Stimulated activated CD4-positive, alpha-beta T cell treated with anti-CD3 and anti-CD28 coated beads, Interleukin-1b, Interleukin-23, amount 100 ng/mL, for 48 hours (primary cell): ENCODE measurements at places on chromosomes 1 and 21.

- DNase-seq, result peak; percentile 20
Measured at GRCh38 chr1:186620566-186621350, 59.5 kb downstream of the PTGS2 start.

- no peak for DNase-seq
Measured at GRCh38 chr1:4752059-4752458, 97.7 kb downstream of the AJAP1 start.

DNA sequence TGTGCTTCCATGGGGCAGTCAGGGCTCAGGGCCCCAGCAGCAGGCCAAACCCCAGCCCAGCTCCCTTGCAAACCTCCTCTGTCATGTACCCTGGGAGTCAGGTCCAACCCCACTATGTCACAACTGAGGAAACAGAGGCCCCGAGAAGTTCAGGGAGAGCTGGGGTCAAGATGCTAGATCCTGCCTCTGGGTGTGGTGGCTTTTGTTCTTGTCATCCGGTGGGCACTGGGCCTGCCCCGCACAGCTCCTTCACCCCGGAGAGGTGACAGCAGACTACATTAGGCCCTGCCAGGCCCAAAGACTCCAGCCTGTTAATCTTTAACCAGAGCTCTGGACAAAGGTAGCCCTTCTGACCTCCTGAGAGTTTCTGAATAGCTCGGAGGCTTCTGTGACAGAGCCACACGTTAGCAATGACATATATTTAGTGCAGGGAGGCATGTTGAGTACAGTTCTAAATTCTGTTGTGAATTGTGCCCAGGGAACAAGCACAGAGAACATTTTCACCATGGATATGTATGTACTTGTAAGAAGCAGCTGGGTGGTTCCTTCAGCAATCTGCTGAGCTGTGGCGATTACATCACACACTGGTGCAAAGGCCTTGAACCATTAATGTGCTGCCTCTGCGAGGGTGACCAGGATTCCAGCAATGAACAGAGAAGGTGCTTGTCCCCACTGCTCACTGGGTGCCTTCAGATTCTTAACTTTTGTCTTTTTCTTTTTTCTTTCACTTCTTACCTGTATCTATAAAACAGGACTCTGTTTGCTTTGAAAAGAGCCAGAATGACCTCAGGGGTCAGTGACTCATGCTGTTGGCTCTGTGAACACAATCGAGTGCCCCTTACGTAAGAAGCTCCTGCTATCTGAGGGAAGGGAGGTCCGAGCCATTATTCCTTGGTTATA lies 102.8 kb downstream of the RHOU start:
- DNase-seq, result no peak

GRCh38 chr1:111463029-111463683 lies 10.6 kb upstream of the C1orf162 start:
- no peak for DNase-seq

GRCh38 chr1:48073798-48074530 lies 76.8 kb upstream of the TRABD2B start:
- DNase-seq, result no peak

- DNase-seq, result no peak
Measured at GRCh38 chr1:222919478-222919865, 104.6 kb downstream of the DISP1 start.

DNA sequence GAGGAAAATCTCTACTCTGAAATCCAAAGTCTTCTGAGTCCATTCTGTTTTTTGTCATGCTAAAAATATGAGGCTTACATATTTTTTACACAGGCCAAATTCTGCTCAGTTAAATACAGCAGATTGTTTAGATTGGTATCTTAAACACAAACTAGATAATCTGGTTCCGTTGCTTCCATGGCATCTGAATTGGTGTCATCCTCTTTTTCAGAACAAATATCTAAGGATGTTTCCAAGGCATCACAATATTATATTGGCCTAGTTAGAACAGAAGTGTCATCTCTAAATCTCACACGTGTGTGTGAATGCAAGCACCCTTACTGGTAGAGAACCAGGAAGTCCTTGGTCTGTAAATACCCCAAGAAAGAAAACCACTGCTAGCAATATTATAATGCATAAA lies 151.2 kb downstream of the NRIP1 start:
- DNase-seq, result no peak

- DNase-seq, result no peak
Measured at GRCh38 chr1:208066583-208066982, 155.7 kb upstream of the CD34 start.

- DNase-seq, result no peak
Measured at GRCh38 chr1:940107-941014, 16.6 kb downstream of the SAMD11 start.

DNA sequence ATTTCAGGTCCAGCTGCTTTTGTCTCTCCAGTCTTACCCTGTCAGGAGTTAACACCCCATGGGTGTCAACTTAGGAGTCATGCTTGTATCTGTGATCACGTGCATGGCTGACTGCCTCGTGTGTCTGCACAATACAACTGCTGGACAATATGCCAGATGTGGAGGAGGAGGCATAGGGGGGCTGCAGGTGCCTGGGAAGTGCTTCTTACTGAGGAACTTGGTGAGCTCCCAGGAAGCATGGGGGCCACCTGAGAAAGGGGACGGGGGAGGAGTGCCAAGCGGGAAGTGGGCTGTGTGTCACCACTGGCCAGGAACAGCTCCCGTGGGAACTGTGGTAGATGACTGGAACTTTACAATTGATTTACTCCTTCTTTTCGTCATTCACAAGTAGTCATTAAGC lies 9.5 kb downstream of the RHEX start:
- DNase-seq, result no peak
